ENCODE measurements at places on chromosomes 3 and 15.

DNA sequence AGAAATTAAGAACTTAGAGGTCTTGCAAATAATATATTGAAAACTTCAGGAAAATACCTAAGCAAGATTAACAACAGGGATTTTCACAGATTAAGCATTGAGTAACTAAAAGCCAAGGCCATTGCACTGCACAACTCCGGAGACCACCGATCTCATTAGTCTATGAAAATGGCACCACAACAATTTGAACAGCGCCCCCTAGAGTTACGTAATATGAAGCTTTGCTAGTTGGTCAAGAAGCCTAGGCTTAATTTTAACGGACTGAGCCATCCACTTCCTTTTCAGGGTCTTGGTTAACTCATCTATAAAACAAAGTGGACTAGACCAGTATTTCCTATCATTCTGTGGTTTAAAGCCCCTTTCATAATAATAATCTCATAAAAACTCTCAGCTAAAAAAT is 24.8 kb downstream of the TMEM212 start:
- DNase-seq = no peak

DNA sequence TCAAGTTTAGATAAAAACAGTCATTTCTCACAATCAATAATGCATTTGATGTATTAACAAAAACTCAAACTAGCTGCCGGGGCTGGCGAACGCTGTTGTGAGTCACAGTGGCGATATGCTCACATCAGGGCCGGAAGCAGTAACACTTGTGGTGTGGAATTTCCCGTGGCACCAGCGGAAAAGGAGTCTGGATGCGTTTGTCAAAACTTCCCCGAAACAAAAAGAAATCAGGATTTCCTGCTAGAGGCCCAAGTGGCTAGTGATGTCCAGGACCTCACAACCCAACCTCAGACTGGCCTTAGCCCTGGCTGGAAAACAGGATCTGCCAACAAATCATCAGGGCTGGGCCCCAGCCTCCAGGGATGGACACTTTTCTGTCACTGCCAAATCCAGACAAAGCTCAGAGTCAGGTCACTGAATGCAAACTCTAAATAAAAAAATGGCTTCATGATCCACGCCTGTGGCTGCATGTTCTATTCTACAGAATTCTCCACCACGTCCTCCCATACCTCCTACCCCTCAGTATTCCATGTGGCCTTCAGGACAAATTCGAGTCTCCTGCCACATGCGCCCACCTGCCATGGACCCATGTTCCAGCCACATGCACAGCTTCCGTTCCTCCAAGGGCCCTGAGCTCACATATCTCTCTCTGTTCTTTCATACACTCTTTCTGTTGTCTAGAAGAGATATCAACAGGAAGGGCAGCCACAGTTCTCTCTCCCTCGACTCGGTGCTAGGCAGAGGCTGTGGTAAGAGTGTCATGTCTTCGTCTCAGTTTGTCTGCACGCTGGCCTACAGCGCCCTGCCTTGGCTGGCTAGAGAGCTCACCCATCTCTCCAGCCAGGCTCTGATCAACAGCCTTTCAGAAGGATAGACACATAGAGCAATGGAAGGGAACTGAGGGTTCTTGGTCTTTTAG is 35.4 kb downstream of the EHD4 start:
- peak; percentile 83 for DNase-seq

GRCh38 chr3:27423463-27423862 is 54.3 kb upstream of the NEK10 start:
- no peak for DNase-seq

DNA sequence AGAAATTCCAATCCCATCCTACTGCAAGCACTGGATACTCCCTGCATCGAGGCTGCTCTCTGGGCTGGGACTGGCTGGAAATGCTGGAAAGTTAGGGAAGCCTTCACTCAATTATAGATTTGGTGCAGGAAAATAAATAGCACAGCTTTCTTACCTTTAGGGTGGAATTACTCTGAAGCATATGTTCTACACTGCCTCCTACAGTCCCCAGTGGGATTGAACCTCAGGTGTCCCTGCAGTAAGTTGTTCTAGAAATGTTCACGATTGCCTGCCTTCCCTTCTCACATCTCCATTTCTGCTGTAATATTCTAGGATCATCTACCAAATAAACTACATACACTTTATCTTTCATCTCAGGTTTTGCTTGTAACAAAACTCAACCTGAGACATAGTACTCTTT is 536.7 kb upstream of the LMCD1 start:
- DNase-seq = no peak
